ENCODE measurements at places on chromosomes 5 and 9. TPM values are rescaled to one million over a fixed set of nuclear protein-coding genes. Genes with fewer than 3 reads are reported as not detected.

Gene NTRK2
- 0.05 TPM for total RNA-seq

DNA sequence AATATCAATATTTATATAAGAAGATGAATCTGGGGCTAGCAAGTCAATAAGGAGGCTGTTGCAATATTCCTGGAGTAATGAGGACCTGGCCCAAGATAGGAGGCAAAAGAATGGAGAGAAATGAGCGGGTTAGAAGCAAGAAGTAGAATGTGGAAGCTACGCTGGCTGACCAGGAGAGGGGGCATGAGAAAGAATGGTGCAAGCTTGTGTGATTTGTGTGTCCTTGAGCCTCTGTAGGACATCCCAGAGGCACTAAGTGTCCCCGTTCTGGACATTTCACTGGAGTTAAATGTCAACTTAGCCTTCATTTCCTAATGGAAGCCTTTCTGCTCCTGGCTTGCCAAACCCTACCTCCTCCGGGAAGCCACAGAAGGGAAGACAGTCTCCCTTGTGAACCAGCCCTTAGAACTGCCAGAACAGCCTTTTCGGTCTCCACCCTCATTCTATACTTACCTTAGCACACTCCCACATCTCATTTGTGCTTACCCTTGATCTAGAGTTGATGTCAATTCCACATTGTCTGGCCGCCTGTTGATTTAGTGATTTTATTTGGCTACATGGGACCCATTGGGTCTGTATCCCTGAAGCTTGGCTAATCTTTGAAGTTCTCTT is 6.7 kb upstream of the PDE6A start:
- no peak for DNase-seq
- no peaks in the 10 kb centered on the region for H3K27me3 ChIP-seq
- H3K27ac ChIP-seq = no peak overlapping the region
- H3K4me3 ChIP-seq = no peak overlapping the region
- H3K4me1 ChIP-seq = no peaks in the 10 kb centered on the region
- H3K36me3 ChIP-seq = no peaks in the 10 kb centered on the region

- no peak for DNase-seq
- no peak overlapping the region for H3K27ac ChIP-seq
- H3K27me3 ChIP-seq = peaks cover 4% of the 10 kb centered on the region
- H3K4me1 ChIP-seq = no peaks in the 10 kb centered on the region
- no peaks in the 10 kb centered on the region for H3K36me3 ChIP-seq
Measured at GRCh38 chr9:27428551-27428950, 95.5 kb upstream of the IFNK start.

Gene MARCHF3
- 31.9 TPM for total RNA-seq

GRCh38 chr9:115264313-115264712 is 146.4 kb upstream of the TNC start:
- no peak overlapping the region for H3K4me3 ChIP-seq
- no peaks in the 10 kb centered on the region for H3K27me3 ChIP-seq
- no peaks in the 10 kb centered on the region for H3K36me3 ChIP-seq
- H3K27ac ChIP-seq = no peak overlapping the region

DNA sequence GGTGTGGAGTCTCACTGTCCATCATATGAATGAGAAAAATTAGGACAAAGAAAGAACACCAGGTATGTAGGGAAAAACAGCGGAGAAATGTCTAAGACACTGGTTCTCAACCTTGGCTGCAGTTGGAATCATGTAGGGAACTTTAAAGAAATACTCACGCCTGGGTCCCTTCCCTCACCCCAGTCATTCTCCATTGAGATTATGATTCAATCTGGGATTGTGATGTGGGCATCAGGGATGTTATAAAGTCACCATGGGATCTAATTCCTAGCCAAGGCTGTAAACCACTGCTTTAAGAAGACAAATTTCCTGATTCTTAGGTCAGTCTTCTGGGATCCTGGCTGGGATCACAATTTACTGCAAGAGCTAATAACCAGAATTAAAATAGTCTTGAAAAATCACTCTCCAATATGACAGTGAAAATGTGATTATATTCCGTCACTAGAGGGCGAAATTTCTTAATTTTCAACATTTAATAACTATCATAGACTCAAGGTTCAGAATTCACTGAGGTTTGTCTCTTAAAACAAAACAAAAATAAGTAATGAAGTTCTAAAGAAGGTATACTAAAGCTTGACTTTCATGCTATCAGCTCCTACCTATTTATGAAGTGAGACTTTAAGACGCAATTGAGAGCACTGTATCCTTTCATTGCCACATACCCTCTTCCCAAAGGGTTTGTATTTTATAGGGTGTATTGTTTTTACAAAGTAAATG is 60.5 kb downstream of the GLDC start:
- H3K4me3 ChIP-seq = no peak overlapping the region
- no peaks in the 10 kb centered on the region for H3K36me3 ChIP-seq
- H3K27me3 ChIP-seq = no peaks in the 10 kb centered on the region
- no peaks in the 10 kb centered on the region for H3K4me1 ChIP-seq

Gene SH3GL2
- not detected for total RNA-seq

DNA sequence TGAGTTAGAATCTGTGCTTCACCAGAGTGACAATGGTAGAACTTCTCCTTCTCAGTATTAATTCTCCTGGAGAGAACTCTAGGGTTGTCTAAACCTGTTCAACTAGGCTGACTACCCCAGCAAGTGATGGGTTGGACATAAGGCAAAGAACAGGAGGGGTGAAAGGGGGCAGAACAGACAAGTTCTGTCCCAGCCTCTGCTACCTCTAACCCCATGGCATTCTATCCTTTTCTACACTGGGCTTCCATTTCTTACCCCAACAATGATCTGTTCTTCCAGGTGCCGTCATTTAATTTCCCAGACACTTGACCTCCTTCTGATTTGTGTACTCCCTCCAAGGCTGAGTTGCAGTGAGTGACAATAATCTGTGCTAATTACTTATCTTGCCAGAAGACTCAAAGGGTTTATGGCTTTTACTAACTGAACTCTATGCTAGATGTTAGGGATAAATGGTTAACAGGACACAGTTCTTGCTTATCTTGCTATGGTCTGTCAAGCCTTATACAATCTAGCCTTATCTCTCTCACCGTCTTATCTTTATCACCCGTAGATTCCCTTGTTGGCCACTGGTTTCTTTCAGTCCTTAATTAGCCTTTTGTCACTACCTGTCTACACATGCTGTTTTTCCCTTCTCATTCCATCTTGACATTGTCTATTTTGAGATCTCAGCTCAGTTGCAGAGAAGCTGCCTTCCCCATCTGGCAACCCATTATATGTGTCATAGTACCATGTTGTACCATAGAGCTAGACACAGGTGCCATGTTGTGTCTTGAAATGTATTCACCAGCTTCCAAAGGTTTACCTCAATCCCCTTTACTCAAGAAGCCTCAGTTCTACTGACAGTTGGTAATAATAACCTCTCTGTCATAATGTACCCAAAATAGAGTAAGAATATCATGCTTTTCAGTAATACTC is 10.0 kb upstream of the MATR3 start:
- no peak overlapping the region for H3K4me3 ChIP-seq
- H3K27me3 ChIP-seq = no peaks in the 10 kb centered on the region
- DNase-seq = no peak
- H3K4me1 ChIP-seq = no peaks in the 10 kb centered on the region
- H3K36me3 ChIP-seq = no peaks in the 10 kb centered on the region

DNA sequence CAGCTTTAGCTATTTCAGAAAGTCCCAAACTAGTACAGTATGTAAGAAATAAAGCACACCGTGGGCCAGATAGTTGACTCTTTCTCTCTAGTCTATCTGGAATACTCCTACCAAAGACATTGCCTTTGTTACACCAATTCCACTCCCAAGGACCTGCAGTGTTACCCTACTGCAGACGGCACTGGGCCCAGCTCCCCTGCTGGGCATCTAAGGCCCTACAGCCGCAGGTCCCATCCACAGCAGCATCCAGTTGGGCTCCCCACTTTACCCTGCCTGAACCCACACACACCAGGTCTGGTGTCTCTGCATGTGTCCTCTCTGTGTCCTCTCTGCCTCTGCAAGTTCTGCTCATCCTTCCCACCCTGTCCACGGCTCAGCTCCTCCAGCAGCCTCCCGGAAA is 22.5 kb downstream of the TNIP1 start:
- no peak for DNase-seq

GRCh38 chr9:38075272-38075671 is 6.2 kb upstream of the SHB start:
- H3K4me3 ChIP-seq = no peak overlapping the region
- H3K4me1 ChIP-seq = peaks cover 34% of the 10 kb centered on the region
- H3K36me3 ChIP-seq = no peaks in the 10 kb centered on the region

All from endothelial cell of umbilical vein (primary cell).